ENCODE measurements at places on chromosomes 4 and X.

GRCh38 chr4:183321079-183321478 lies 1.0 kb upstream of the CLDN22 start:
- no peak for DNase-seq

DNA sequence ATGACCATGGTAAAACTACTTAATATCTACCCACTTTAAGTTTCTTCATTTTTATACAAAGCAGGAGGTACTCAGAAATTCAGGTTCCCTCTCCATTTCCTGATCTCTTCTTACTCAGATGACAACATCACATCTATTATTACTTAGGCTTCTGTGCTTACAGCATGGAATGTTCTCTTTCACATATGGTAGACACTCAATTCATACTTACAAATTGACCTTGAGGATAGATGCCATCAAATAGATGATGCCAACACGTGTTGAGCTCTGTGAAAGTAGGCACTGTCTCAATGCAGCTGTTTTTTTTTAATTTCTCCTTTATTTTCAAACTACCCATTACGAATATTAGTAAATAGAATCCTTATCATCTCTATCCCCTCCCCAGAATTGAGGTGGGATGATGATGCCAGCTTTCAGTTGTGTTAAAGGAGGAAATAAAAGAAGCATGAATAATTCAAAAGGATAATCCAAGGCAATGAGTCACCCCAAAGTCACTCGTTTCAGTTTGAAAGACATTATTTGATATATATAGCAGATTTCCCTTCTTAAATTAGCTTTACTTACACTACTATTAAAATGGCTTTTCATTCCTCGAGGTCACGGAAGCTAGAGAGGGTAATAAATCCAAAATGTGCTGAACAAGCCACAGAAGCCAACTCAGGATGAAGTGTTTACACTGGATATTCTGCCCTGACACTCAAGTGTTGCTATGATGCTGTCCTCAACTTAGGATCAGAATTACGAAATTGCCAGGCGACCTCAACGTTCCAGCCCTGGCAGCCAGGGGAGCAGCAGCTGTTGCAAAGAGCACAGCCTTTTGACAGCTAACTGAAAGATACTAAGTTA lies 124.2 kb upstream of the EOLA2 start:
- no peak for DNase-seq

- DNase-seq, result no peak
Observed at GRCh38 chrX:2464677-2465166, 36.1 kb downstream of the DHRSX start.

GRCh38 chrX:802846-803245 lies 172.3 kb downstream of the SHOX start:
- no peak for DNase-seq

- no peak for DNase-seq
Observed at GRCh38 chrX:68175562-68175961, 257.7 kb downstream of the OPHN1 start.

DNA sequence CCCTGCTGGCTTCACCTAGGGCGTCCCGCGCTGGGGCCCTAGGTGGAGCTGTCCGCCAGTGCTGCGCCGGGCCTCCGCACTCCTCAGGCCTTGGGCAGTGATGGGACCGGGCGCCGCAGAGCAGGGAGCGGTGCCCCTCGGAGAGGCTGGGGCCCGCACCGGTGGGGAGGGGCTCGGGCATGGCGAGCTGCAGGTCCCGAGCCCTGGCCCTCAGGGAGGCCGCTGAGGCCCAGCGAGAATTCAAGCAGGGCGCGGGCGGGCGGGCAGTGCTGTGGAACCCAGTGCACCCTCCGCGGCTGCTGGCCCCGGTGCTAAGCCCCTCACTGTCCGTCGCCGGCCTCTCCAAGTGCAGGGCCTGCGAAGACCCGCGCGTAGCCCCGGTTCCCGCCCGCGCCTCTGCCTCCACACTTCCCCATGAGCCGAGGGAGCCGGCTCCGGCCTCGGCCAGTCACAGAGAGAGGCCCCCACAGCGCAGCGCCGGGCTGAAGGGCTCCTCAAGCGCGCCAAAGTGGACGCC lies 565.1 kb upstream of the NDST4 start:
- no peak for DNase-seq

GRCh38 chrX:13165266-13166189 lies 121.1 kb upstream of the FAM9C start:
- no peak for DNase-seq

DNA sequence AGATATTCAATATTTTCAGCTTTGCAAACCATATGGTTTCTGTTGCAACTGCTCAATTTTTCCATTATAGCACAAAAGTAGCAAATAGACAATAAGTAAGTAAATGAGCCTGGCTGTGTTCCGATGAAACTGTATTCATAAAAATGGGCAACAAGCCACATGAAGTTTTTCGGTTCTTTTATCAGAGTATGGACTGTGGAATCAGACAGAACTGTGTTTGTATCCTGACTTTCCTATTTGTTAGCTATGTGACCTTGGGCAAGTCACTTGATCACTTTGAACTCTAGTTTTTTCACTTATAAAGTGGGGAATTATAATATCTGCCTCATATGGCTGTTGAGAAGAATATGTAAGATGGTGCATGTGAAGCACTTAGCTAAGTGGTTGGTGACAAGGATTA lies 23.4 kb upstream of the ADGRA3 start:
- DNase-seq, result no peak

- no peak for DNase-seq
Observed at GRCh38 chrX:71871367-71871766, 39.3 kb upstream of the NHSL2 start.

GRCh38 chr4:32010221-32010620 lies 1290.1 kb downstream of the PCDH7 start:
- DNase-seq, result no peak

GRCh38 chr4:139921429-139922184 lies 232.4 kb downstream of the MAML3 start:
- no peak for DNase-seq

GRCh38 chrX:147848543-147849443 lies 62.9 kb upstream of the FMR1 start:
- DNase-seq, result no peak

DNA sequence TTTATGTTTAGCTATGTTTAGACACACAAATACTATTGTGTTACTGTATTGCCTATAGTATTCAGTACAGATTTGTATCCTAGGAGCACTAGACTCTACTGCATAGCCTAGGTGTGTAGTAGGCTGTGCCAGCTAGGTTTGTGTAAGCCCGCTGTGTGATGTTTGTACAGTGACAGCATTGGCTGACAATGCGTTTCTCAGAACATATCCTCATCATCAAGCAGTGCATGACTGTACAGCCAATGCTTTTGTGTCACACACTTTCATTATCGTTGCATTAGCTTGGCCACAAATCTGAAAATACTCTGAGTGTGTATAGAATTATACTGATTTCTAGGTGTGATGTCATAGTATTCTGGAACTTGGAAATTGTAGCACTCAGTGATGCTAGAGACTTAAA lies 63.4 kb downstream of the CLDN34 start:
- no peak for DNase-seq

GRCh38 chr4:2799224-2799911 lies 6.5 kb downstream of the SH3BP2 start:
- no peak for DNase-seq

DNA sequence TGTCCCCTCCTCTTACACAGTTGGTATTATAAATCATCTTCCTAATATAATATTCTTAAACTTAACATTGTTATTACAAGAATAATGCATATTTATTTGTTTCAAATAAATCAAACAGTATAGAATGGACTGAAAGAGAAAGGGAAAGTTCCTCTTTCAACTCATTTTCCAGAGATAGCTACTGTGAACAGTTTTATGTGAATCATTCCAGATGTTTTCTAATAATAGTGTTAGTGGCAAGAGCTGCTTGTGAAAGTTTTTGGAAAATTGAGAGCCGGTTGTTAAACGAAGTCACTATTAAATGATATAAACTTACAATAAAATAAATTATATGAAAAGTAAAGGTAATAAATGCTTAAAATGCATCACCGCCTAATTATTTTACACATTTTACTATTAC lies 14.6 kb downstream of the TMSB4X start:
- DNase-seq, result no peak
